ENCODE measurements at places on chromosomes 12 and 14.
A peak's percentile ranks its signal among the peaks of the same experiment; 100 is the strongest.

DNA sequence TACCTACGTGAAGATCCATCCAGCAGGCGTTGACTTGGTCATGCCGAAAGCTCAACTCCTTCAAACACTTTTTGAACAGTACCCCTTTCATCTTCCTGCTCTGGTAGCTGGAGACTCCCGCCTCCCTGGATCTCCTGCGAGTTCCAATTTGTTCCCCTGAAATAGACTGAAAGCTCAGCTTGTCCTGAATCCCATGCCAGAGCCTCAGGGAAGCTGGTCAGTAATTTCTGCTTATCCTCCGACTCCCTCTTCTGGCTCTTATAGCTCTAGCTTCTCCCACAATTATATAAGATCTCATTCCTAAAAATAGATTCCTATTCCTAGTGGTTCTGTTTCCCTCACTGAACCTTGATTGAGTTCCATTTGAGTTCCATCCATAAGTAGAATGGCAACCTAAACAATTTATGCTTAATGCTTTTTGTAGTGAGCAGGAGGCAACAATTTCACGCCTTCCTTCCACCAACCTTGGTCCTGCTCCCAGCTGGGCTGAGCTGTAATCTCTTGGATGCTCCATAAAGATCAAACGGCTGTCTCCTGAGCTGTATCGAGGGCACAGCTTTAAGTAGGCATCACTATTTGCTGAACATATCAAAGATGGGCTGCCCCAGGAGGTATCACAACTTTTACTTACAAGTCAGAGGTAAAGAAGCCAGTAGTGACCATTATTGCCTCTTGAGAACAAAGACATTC is 8.0 kb upstream of the TMEM132C start:
- DNase-seq, result no peak

DNA sequence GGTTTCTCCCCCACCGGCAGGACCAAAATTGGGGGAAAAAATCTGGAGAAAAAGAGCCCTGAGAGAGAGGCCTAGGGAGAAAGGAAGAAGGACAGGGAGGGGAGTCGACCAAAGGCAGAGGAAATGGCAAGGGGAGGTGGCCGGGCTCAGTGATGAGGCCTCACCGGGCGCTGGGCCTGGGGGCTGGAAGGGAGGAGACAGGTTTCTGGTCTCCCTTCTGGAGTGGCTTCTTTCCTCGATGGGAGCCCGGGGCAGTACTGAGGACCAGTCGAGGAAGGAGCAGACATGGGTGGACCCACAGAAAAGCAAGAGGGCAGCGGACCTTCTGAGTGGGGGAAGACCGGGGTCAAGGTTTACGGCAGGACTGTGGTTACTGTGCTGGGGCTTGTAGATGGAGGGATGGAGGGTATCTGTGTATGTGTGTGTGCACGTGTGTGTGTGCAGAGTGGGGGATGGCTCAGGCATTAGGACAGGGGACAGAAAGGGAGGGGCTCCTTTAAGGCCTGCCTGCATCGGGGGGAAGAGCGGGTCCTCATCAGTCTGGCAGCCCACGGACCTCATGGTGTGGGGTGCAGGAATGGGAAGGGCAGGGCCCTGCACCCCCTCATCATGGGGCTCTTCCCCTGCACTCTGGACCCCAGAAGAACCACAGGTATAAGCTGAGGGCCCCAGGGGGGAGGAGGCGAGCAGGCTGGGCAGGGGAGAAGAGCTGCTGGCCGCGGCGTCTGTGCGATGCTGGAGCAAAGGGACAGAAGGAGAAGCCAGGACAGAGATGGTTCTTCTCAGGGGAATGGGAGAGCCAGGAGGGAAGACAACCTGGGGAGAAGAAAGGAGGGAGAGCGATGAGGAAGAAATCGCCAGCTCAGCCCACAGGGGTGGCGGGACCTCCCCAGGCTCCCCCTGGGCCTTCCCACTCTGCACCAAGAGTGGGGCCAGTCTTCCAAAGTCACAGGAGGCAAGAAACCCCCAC is 15.1 kb upstream of the RPLP0 start:
- no peak for DNase-seq

DNA sequence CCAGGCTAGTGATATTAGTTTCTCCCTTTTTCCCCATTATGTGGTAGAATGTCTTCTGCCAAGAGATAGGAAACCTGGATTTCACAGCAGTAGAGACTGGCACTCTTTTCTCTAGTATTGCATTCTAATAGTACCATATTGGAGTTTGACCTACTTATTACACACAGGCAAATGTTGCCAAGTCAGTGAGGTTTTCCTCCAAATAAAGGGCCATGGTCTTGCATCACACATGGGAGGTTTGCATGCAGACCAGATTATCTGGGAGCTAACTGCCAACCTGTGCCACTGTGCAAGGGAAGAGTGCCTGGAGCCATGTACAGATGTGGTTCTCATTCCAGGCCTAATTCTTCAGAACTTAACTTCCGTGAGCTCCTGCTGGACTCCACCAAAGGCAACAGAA is 113.3 kb downstream of the ANO6 start:
- no peak for DNase-seq

GRCh38 chr12:115998119-115998633 is 279.3 kb downstream of the MED13L start:
- peak; percentile 72 for DNase-seq

GRCh38 chr14:42927313-42927712 is 1320.6 kb downstream of the LRFN5 start:
- DNase-seq, result no peak

DNA sequence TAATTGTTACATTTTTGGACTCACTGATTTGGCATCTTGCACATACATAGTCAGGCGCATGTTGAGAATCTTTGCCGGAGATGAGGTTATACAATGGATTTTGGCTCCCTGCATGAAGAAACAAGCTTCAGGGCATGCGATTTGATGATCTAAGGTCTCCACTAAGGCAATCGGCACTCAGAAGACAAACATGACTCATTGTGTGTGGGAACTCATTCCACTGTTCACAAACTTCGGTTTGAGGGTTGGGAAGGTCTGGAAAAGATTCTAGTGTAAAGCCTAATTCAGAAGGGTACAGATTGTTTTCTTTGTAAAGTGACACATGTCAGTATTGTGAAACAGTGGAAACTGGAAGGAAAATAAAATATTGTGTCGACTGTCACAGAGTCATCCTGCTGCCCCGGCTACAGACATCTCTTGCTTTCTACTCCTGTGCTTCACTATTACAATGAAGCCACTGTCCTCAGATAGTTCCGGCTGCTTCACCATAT is 192.6 kb upstream of the HMGA2 start:
- no peak for DNase-seq

- no peak for DNase-seq
Observed at GRCh38 chr14:24156840-24157239, 4.2 kb upstream of the IRF9 start.

DNA sequence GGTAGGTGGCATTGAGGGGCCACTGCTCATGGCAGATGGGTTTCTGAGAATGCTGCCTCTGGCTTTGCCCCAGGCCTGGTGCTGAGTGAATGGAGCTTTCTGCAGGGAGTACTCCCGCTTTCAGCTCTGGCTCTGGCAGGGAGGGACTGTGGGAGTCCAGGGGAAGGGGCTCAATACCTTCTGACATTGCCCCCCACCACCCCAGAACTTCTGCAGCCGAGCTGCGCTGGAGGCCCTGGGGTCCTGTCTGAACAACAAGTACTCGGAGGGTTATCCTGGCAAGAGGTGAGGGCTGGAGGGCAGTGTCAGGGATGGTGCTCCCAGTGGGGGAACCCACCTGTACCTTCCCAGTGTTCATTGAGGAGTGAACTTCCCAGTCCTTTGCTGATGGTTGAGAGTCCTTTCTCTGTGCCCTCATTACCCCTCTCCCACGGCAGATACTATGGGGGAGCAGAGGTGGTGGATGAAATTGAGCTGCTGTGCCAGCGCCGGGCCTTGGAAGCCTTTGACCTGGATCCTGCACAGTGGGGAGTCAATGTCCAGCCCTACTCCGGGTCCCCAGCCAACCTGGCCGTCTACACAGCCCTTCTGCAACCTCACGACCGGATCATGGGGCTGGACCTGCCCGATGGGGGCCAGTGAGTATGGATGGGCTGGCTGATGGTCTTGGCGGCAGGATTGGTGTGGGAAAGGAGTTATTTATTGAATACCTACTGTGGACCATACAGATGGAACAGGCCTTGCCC is 1.9 kb downstream of the SHMT2 start:
- DNase-seq, result no peak

GRCh38 chr12:27901959-27902358 is 70.6 kb downstream of the PTHLH start:
- DNase-seq, result no peak

GRCh38 chr12:63766498-63766897 is 13.2 kb upstream of the RXYLT1 start:
- no peak for DNase-seq

- DNase-seq, result no peak
Observed at GRCh38 chr14:66650491-66650911, 142.6 kb downstream of the GPHN start.

- peak; percentile 51 for DNase-seq
Observed at GRCh38 chr12:132492522-132492921, 2.6 kb downstream of the FBRSL1 start.

- no peak for DNase-seq
Observed at GRCh38 chr12:113044516-113044915, 12.0 kb upstream of the DTX1 start.

DNA sequence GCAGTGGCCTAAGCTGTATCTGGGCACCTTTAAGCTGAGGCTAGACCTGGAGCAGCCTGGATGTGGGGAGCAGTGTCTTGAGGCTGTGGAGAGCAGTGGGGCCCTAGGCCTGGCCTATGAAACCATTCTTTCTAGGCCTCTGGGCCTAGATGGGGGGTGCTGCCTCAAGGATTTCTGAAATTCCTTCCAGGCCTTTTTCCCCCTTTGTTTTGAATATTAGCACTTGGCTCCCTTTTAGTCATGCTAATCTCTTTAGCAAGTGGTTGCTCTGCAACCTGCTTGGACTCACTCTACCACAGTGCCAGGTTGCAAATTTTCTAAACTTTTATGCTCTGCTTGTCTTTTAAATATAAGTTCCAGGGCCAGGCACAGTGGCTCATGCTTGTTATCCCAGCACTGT is 41.6 kb upstream of the RFX4 start:
- DNase-seq, result no peak

- no peak for DNase-seq
Observed at GRCh38 chr12:12443431-12443878, 86.6 kb downstream of the BORCS5 start.

DNA sequence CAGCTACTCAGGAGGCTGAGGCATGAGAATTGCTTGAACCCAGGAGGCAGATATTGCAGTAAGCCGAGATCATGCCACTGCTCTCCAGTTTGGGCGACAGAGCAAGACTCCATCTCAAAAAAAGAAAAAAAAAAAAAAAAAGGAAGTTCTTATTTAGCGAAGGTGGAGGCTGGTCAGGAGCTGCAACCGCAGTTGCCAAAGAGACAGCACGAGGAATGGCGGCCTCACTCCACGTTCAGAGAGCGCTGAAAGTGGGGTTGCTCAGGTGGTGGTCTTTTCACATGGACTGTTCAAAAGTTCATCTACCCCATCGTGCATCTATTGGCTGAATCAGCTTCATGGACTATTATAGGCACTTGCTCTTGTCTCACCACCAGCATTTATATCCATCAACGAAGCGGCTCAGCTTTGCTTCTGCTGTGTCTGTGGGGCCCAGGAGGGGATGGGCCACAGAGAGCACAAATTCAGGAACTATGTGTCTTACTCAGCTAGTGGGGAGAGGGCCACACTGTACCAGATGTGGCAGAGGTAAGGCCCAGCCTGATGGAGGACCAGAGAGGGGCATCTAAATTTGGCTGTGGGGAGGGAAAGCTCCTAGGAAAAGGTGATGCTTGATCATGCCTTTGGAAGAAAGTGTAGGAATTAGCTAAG is 27.3 kb downstream of the SLC25A47 start:
- no peak for DNase-seq
